Breast epithelium (tissue), 4 donors: ENCODE measurements at places on chromosomes 5 and 9. TPM values are rescaled to one million over a fixed set of nuclear protein-coding genes. Genes with fewer than 3 reads are reported as not detected.

TNFSF15 gene
- 0.16 TPM for total RNA-seq

- no peaks in the 10 kb centered on the region for H3K36me3 ChIP-seq
- H3K27ac ChIP-seq = no peak overlapping the region
- no peak for DNase-seq
- H3K4me3 ChIP-seq = no peak overlapping the region
- no peaks in the 10 kb centered on the region for H3K4me1 ChIP-seq
Observed at GRCh38 chr5:79107020-79107796, 4.4 kb upstream of the BHMT start.

PCDHGC3 gene
- total RNA-seq = 41.6 TPM

PRKACG gene
- not detected for total RNA-seq

DNA sequence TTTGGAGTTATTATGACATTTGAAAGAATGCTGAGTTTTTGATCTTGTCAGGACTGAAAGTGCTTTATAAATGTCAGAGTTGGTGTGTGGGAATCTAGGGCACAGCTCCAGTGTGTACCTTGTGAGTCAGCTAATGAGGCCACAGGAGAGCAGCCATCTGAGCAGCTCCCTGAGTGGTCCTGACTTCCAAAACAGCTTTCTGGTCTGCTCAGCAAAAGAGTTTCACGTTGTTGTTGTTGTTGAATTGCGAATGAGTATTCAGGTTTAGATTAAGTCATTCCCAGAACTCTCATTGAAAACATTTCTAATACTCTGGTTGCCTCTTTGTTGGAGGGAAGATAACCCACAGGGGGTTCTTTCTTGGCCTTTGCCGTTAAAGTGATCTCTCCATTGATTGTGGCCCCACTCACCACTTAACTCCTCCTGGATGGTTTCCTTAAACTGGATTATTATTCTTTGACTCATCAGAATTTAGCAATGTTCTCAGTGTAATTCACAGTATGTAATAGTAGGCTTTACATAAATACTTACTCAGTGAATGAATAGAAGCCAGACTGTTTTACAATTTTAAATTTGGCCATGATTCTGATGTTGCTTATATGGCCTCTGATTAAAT lies 125.1 kb upstream of the SGCD start:
- H3K27me3 ChIP-seq = no peaks in the 10 kb centered on the region
- no peaks in the 10 kb centered on the region for H3K4me1 ChIP-seq
- H3K36me3 ChIP-seq = no peaks in the 10 kb centered on the region
- DNase-seq = no peak

DNA sequence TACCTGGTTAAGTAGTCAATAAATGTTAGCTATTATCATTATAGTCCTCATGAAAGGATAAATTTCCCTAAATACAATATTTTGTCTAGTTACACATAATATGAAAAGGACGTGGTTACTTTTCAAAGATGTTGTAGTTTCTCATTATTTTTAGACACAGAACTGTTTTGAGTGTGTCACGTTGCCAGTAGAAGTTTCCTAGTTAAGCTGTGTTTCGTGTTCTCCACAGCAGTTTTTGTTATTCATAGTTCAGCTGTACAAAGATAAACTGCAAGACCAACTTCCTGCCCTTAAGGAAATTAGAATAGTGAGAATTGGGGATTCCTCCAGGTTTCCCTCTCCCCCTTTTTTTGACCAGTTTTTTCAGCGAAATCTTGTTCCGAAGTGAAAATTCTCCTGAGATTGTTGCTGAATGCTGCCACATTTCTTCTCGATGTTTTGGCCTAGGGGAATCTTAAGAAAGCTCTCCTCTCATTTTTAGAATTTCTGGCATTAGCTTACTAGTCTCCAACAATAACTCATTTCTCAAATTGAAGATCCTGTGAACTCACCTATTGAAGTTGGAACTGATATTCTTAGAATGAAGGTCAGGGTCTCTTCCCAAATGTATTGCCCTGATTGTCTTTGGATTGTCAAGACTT lies 176.1 kb downstream of the PAM start:
- DNase-seq = no peak
- no peaks in the 10 kb centered on the region for H3K36me3 ChIP-seq
- no peaks in the 10 kb centered on the region for H3K4me1 ChIP-seq

OTP gene
- total RNA-seq = not detected

DNA sequence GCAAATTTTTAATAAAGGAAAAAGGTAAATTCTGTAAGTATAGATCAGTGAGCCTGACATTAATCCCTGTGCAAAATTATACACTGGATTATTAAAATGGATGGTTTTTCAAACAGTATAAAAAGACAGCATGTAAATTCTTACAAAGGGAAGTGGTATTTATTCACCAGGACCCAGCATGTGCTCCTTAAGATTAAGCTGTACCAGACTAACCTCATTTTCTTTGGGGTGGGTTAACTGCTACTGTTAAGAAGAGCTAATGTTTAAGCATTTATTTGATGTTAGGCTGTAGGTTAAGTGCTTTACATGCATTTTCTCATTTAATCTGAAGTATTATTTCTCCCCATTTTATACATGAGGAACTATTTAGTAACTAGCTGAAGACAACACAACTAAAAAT lies 60.3 kb upstream of the RFX3 start:
- no peak for DNase-seq
- no peaks in the 10 kb centered on the region for H3K36me3 ChIP-seq
- H3K27ac ChIP-seq = no peak overlapping the region
- H3K4me3 ChIP-seq = no peak overlapping the region
- no peaks in the 10 kb centered on the region for H3K4me1 ChIP-seq
- H3K27me3 ChIP-seq = no peaks in the 10 kb centered on the region

DNA sequence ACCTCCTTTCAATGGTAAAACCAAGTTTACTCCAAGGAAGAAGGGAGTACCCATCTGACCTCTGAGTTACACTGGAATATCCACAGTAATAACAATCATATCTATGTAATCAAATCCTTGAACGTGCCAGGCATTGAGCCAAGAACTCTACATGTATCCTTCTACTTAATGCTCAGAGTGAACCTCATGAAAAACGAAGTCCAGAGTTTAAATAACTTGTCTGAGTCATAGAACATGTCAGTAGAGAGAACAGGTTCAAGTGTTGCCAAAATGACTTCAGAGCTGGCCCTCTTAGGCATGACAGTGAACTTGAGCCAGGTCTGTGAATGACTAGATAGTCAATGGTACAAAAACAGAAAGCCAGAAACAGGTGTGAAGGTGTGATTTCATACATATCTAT lies 164.1 kb upstream of the ZNF618 start:
- DNase-seq = no peak
- H3K27me3 ChIP-seq = no peaks in the 10 kb centered on the region
- H3K4me1 ChIP-seq = no peaks in the 10 kb centered on the region
- H3K4me3 ChIP-seq = no peak overlapping the region

DNA sequence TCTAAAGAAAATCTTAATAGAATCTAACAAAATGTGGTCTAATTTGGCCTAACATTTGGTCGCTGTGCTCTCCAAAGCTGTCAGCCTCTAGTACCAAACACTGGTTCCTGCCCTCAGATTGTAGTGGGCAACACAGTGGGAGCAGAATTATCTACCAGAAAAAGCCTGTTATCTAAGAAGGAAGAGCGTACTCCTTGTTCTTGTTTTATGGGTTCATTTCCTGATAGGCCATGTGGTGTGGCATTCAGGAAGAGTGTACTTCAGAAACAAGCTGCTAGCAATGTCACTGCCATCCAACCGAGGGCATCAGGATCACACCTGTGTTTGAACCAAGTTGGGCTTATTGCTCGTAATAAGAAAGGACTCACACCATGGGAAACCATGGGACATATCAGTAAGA lies 487.9 kb upstream of the DAP start:
- no peak for DNase-seq
- H3K36me3 ChIP-seq = no peaks in the 10 kb centered on the region
- H3K27ac ChIP-seq = no peak overlapping the region
- no peaks in the 10 kb centered on the region for H3K4me1 ChIP-seq
- H3K4me3 ChIP-seq = no peak overlapping the region

MRNIP gene
- total RNA-seq = 48.8 TPM

IFNB1 gene
- not detected for total RNA-seq

DNA sequence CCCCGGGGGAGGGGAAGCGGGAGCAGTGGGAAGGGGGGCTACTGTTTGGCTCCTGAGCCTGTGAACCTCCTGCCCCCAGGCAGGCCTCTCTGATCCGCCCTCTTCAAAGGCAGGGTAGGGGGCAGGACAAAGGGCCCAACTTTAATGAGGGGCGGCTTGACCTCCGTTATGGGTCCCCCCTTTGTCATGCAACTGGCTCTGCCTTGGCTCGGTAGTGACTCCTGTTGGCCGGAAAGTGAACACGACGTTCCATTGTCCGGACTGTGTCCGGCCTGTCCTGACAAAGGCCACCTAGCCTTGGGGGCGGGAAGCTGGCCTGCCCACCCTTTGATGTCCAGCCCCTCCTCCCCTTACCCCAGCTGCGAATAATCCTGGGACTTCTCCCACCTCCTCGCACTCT lies 1.3 kb downstream of the CDX1 start:
- H3K27ac ChIP-seq = no peak overlapping the region
- H3K36me3 ChIP-seq = no peaks in the 10 kb centered on the region
- H3K4me3 ChIP-seq = no peak overlapping the region
- no peak for DNase-seq
- H3K27me3 ChIP-seq = no peaks in the 10 kb centered on the region

DNA sequence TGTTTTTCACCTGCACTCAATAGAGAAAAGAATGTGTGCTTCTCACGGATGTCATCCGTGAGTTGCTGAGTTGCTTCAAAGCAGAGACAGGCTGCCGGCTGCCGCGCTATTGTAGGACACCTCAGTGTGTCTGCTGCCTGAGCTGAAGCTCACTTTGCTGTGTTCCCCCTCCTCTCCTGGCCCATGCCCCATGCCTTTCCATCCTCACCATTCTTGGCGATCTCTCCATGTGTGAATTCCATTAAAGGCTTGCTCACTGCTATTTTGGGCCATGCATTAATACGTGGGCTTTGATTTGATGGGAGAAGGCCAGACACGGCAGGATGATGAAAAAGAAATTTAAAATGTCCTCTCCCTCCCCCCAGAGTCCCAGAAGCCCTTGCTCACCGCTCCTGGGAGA lies 14.5 kb downstream of the ADAM19 start:
- H3K27me3 ChIP-seq = no peaks in the 10 kb centered on the region
- no peak for DNase-seq
- no peaks in the 10 kb centered on the region for H3K36me3 ChIP-seq

DNA sequence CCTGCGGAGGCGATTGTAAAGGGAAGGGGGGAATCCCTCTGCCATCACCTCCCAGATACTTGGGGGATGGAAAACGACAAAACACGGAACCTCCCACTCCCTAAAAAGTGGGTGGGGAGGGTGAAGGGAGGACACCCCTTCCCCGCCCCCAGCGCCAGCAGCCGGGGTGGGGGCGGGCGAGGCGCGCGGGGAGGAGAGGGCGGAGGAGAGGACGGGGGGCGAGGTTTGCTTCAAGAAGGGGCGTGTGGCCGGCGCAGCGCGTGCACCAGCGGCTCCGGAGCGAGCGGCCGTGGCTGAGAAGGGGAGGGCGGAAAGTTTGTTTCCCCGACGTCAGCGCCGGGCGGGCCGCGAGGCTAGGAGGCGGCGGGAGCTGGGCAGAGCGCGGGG lies at the start of gene PRRX2:
TSS of gene PRRX2 (plus strand) at position 259 of the 387 bp plus-strand sequence. CDS start 221 bp downstream, outside the sequence.
- DNase-seq = no peak
- peak within 1 kb of the TSS; percentile 85 for H3K27ac ChIP-seq
- H3K27me3 ChIP-seq = no peaks in the 10 kb centered on the region
- peak within 1 kb of the TSS; percentile 58 for H3K4me3 ChIP-seq
- no peaks in the 10 kb centered on the region for H3K36me3 ChIP-seq

DNA sequence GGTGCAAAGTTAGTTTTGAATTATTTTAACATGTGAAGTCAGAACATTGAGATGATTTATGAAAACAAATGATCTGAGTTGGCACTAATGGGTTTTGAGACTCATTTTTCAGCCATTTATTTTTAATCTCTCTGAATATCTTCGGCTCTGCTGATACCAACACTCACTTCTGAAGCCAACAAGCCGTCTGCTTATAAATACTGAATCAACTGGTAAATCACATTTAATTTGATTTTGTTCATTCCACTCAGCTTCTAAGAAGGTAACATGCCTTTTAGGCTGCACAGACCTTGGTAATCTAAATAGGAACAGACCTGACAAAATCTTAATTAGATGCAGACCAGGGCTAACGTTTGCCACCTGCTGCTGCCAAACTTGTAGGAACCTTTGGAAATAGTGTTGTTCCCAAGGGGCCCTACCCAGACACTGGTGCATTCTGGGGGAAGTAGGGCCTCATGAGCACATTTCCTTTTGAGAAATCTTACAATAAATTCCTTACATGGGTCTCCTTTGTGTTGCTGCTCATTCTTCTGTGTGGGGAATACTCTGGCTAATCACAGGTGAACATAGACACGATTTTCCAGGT lies 182.2 kb downstream of the KCTD16 start:
- DNase-seq = no peak
- no peaks in the 10 kb centered on the region for H3K4me1 ChIP-seq
- H3K27me3 ChIP-seq = no peaks in the 10 kb centered on the region

DNA sequence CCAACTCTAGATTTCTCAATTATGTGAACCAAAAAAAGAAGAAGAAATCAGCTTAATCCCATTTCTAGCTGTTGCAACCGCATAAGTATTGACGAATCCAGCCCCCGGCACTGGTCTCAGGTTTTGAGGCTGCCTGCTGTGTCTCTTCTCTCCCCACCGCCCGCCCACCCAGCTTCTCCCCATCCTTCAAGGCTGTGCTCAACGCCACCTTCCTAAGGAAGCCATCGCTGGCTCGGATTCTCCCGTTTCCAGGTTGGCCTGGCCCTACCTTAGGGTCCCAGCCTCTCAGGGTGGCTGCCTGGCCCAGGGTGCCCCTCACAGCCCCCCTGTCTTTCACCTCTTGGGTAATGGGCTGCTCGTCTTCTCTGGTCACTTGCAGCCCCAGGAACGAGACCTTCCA lies 77.8 kb downstream of the HRH2 start:
- H3K27ac ChIP-seq = no peak overlapping the region
- peak; percentile 49 for DNase-seq
- H3K27me3 ChIP-seq = peaks cover 28% of the 10 kb centered on the region
- no peaks in the 10 kb centered on the region for H3K4me1 ChIP-seq
- no peak overlapping the region for H3K4me3 ChIP-seq
